ENCODE measurements at places on chromosomes 6 and 20.

- no peak for DNase-seq
Measured at GRCh38 chr6:107654764-107655163, 164.8 kb downstream of the SOBP start.

- peak; percentile 61 for DNase-seq
Measured at GRCh38 chr6:137728386-137729349, 138.4 kb upstream of the TNFAIP3 start.

DNA sequence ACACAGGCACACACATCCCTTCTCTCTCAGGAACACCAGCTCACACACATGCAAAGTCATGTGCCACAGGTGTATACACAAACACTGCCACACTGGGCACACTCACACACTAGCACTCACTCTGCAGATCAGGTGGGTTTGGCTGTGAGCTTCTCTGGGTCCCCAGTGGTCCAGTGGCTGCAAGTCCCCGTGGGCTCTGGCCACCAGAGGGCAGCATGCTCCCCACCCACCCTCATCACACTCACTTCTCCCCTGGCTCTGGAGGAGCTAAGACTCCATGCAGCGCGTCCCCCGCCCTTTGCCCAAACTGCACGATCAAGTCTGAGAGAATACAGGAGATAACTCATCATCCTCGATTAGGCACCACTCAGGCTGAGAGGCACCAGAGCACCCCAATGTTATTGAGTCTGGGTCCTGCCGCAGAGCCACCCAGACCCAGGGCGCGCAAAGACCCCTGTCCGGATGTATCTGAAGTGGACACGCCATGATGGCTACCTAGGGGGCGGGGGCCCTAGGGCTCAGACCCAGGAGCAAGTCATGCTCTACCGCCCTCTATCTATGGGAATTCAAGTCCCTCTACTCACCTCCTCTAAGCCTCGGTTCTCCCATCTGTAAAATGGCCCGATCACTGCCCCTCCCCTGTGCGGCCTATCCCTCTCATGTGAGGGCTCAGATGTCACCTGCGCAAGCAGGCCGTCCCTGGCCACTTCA lies 90.5 kb downstream of the GRM4 start:
- peak; percentile 85 for DNase-seq

DNA sequence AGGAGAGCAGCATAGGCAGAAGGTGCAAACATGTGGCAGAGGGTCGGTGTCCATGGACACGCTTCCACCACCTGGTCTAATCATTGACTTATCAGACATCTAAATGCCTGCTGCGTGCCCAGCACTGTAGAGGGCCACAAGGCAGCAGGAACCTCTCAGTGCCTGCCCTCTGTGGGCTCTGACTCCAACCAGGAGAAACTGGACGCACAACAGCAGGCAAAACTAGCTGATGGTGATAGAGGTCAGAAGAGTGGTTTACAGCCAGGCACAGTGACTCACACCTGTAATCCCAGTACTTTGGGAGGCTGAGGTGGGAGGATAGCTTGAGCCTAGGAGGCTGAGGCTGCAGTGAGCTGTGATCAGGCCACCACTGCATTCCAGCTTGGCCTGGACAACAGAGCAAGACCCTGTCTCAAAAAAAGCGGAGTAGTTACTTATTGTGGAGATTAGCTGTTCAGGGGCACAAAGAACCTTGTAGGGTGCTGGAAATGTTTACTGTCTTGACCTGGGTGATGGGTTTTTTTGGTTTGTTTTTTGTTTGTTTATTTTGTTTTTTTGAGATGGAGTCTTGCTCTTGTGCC lies 46.5 kb downstream of the PPARD start:
- DNase-seq: no peak

DNA sequence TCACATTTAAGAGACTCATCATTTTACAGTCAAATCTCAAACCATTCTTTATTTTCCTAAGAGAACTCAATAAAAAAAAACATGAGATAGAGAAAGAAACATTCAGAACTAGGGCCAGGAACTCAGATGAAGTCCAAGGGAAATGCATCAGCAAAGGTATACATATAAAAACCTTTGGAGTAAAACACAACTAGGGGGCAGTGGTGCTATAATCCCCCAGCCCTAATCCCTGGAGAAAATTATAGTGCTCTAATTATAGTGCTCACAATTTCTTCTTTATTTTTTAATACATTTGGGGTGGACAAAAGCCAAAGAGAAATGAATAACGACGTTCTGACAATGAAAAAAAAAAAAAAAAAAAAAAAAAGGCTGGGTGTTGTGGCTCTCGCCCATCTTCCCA lies 100.6 kb upstream of the EMILIN3 start:
- no peak for DNase-seq

DNA sequence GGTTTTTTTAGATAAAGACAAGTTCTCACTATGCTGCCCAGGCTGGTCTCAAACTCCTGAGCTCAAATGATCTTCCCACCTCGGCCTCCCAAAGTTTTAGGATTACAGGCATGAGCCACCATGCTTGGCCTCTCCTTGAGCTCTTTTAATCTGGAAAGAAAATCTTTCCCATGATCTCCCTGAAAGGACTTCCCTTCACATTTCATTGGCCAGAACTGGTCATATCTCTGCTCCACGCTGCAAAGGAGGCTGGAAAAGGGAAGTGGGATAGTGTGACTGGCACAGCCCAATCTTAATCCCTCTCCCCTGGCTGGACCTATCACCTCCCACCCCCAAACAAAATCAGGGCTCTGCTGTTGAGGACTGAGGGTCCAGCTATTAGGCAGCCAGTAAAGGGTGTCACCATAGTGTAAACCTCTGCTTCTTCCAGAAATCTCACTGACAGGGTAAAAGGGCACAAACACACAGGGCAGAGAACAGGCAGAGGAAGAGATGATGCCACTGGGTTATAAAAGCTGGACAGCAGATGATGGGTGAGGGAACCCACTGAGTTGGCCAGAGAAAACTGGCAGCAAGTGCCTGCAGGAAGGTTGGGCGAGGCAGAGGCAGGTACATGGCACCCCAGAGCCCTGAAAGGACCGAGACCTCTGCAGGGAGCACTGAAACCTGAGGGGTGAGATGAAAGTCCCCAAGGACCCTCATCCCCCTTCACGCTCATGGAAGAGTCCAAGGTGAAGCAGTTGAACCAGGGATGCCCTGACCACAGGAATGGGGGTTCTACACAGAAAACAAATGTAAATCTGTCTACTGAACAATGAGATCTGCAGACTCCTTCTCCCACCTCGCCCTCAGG lies 83.1 kb upstream of the PTPN1 start:
- no peak for DNase-seq

DNA sequence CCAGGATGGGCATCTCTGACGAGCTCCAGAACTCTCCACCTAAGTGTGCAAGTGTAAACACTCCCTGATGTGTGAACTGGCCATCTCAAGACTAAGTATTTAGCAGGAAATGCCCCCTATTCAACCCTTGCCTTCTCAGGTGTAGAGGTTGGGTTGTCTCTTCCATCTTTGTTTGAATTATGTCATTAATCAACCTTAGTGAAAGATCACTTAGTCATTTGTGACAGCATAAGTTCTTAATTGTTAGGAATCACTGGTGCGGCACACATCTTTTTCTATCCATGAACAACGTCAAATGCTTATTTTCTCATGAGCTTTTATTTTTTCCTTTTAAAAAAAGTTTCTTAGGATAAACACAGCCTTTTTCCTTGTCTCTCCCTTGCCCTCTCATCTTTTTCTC lies 151.6 kb downstream of the ESR1 start:
- no peak for DNase-seq

DNA sequence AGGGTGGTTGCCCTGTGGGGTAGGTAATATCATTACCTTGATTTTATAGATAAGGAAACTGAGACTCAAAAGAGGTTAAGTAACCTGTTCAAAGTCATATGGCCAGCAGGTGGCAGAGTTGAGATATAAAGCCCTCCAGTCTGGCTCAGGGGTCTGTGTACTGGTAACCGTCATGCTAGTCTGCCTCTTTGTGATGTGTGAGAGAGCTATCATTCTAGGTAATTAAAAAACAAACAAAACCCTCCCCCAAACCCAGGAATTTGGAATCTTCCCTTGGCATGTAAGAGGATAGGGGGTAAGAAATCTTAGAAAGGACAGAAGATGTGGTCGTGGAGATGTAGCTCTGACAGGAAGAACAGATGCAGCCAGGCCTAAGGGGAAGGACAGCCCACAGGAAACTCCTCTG lies 206.0 kb downstream of the CDC5L start:
- peak; percentile 74 for DNase-seq

DNA sequence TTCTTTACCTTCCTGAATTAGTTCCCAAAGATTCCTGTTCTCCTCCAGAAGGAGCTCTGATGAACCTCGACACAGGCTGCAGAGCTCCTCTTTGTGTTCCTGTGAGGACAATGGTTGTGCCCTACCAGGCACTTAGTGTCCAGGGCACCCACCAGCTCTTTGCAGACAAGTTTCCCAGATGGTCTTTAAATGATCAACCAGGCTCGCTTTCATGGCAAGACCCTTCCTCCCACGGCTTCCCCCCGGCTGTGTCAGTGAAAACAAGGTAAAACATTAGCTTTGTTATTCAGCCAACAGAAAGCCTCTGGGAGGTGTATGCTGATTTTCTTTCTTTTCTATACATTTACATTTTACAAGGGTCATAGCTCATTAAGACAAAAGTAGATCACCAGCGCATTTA lies 32.3 kb upstream of the CNKSR3 start:
- DNase-seq: no peak

- DNase-seq: no peak
Measured at GRCh38 chr20:51412951-51413481, 129.5 kb downstream of the NFATC2 start.

DNA sequence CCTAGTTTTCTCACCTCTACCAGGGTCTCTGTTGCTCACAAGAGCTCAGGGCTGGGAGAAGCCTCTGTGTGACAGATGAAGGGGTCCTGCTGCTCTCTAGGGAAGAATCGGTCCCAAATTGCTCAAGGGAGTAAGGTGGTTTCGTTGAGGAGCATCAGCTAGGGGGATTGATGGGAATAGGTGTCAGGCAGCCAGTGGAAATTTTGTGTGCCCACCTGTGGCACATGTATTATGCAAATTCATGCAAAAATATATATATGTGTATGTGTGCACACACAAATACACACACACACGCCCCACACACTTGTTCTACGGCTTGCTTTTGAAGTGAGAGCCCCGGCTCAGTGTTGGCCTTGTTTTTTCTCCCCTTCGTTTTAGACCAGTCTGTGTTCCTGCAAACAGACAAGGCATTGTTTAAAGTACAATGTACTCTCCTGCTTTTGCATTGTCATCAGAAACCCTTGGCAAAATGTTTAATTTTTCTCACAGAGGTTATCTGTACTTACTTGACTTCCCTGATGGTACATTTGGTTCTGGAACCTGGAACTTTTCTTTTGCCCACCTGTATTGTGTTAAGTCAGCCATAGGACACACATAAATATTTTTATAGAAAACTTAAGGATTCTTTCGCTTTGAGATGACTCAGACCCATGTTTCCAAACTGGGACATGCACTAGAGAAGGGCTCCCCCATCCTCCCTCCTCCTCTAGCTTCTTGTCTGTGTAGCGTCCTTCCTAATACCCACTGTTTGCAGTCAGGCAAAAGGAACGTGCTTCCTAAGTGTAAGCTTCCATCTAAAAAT lies 26.7 kb downstream of the FOXO3 start:
- DNase-seq: peak; percentile 68

- peak; percentile 4 for DNase-seq
Measured at GRCh38 chr6:48714250-48714649, 603.3 kb upstream of the PTCHD4 start.

GRCh38 chr6:139903411-139904157 lies 529.1 kb upstream of the CITED2 start:
- no peak for DNase-seq

DNA sequence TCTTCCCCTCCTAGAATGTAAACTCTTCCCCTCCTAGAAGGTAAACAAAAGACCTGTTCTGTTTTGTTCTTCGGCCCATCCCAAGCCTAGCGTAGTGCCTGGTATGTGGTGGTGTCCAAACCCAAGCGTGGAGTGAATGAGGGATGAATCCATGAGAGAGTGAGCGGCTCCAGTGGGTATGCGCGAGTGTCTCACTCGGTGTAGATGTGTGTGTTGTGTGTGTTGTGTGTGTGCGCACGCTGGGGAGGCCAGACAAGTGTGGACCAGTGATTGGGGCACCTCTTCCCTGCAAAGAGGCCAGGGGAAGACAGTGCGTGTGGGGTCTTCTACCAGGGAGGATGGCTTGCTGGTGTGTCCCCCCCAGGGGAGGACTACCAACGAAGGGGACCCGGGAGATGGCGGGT lies 392 bp upstream of the SLC2A10 start:
- no peak for DNase-seq

DNA sequence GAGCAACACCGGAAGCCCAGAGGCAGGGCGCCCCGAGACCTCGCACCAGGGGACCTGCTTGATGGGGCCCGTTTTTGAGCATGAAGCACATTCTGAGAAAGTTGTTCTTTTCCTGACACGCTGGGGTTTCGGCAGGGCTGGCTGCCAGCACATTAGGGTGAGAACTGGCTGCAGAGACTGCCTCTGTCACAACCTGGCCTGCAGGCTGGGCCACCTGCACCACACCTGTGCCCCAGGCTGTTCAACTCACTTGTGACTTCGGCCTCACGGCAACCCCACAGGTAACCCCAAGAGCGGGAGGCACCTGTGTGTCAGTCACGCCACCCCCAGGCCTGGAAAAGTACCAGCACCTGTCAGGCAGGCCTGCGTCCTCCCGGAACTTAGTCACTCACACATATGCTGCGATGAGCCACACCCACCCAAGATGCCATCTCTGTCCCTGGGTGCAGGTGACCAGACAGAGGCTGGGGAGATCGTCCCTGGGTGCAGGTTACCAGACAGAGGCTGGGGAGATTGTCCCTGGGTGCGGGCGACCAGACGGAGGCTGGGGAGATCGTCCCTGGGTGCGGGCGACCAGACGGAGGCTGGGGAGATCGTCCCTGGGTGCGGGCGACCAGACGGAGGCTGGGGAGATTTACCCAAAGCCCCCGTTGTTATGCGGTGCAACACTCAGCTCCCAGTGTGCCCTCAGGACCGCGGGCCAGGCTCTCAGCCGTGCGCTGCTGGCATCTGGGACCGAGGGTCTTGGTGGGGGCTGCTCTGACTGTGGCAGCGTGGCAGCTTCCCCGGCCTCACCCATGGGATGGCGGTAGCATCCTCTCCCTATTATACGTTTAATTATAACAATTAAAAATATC lies 82.5 kb upstream of the BHLHE23 start:
- no peak for DNase-seq
